Stimulated activated CD8-positive, alpha-beta memory T cell treated with anti-CD3 and anti-CD28 coated beads, Interleukin-15, amount 100 ng/mL, for 4 hours (primary cell): ENCODE measurements at places on chromosomes 5 and 9.

- no peak for DNase-seq
Measured at GRCh38 chr5:96474073-96474472, 41.0 kb upstream of the PCSK1 start.

DNA sequence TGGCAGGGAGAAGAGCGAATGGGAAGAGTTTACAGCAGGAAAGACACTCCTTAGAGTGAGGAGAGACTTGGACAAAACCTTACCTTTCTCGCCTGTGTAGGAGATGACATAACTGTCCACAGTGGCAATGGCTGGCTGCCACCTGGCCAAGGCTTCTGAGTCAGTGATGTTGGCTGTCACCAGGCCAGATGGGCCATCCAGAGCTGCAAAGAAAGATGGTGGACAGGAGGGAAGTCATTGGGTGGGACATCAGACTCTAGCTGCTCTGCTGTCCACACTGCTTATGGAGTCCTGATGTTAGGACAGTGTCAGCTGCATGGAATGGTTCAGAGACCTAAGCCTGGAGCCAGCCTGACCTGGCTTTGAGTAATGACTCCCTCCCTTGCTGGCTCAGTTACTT lies 79.8 kb downstream of the TNC start:
- DNase-seq = no peak

DNA sequence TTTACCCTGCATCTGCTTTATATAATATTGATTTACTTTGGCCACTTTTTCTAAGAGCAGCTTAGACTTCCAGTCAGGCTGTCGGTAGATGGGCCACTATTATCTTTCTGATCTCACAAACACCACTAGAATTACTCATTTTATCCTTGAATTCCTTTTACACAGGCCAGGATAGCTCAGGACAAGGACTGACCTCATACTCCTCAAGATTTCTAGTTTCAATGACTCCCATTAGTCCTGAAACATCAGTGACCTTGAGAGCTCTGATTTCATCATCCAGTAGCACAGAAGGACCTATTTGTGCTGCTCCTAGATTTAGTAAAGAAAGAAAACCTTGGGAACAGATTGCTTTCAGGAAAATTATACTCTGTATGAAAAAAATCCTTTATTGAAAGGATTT lies 727.9 kb upstream of the PTPRD start:
- no peak for DNase-seq

DNA sequence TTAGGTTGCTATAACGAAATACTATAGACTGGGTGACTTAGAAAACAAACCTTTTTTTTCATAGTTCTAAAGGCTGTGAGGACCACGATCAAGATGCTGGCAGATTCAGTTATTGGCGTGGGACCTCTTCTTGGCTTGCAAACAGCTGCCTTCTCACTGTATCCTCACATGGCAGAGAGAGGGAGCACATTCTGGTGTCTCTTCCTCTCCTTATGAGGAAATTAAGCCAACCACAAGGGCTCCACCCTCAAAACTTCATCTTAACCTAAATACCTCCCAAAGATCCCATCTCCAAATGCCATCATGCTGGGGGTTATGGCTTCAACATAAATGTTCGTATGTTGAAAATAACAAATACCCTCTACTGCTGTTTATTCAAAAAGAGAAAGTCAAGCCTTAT lies 197.1 kb downstream of the CEMIP2 start:
- no peak for DNase-seq

- no peak for DNase-seq
Measured at GRCh38 chr5:127513408-127513970, 4.0 kb upstream of the PRRC1 start.

GRCh38 chr9:79287708-79288290 lies 284.0 kb upstream of the TLE4 start:
- no peak for DNase-seq

- no peak for DNase-seq
Measured at GRCh38 chr5:157100140-157100679, 8.6 kb downstream of the HAVCR2 start.

- DNase-seq = no peak
Measured at GRCh38 chr5:67311208-67311607, 114.6 kb upstream of the CD180 start.

DNA sequence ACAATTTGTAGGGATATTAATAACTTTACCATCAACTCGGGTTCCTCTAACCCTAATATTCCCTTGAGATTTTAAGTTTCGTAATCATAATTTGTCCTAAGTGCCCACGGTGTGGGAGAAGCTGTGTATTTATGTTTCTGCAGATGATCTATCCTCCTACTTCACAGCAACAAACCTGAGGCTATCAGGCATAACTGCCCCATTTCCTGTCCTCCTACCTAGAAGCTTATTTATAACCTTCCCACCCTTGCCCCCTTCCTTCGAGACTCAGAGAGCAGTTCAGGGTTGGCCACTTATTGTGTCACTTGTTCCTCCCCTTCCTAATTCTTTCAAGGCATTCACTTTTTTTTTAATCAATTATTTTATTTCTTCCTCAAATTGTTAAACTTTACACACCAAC lies 29.6 kb upstream of the LCP2 start:
- DNase-seq = no peak

GRCh38 chr5:56633950-56634349 lies 181.4 kb upstream of the MAP3K1 start:
- no peak for DNase-seq

DNA sequence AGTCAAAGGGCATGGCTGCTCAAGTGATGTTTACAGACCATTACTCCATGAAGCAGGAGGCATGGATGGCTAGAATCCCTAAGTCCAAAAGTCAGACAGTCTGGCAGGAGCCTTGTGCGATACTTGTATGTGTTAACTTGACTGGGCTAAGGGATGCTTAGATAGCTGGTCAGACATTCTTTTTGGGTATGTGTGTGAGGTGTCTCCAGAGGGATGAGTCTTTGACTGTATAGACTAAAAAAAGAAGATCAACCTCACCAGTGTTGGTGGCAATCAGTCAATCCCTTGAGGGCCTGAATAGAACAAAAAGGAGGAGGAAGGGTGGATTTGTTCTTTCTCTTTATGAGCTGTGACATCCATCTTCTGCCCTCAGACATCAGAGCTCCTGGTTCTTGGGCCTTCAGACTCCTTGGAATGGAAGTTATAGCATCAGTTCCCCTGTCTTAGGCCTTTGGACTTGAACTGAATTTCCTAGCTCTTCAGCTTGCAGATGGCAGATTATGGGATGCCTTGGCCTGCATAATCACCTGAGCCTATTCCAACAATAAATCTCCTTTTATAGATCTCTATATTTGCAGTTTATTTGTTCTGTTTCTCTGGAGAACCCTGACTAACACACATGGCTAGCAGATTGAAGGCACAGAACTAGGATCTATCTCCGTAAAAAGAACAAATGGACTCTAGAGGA lies 9.7 kb upstream of the HSPB3 start:
- no peak for DNase-seq

GRCh38 chr5:137856201-137856600 lies 11.5 kb upstream of the MYOT start:
- no peak for DNase-seq

- DNase-seq = peak; percentile 66
Measured at GRCh38 chr9:131755541-131756198, 15.8 kb upstream of the RAPGEF1 start.

GRCh38 chr9:87212605-87213021 lies 265.3 kb upstream of the GAS1 start:
- no peak for DNase-seq

DNA sequence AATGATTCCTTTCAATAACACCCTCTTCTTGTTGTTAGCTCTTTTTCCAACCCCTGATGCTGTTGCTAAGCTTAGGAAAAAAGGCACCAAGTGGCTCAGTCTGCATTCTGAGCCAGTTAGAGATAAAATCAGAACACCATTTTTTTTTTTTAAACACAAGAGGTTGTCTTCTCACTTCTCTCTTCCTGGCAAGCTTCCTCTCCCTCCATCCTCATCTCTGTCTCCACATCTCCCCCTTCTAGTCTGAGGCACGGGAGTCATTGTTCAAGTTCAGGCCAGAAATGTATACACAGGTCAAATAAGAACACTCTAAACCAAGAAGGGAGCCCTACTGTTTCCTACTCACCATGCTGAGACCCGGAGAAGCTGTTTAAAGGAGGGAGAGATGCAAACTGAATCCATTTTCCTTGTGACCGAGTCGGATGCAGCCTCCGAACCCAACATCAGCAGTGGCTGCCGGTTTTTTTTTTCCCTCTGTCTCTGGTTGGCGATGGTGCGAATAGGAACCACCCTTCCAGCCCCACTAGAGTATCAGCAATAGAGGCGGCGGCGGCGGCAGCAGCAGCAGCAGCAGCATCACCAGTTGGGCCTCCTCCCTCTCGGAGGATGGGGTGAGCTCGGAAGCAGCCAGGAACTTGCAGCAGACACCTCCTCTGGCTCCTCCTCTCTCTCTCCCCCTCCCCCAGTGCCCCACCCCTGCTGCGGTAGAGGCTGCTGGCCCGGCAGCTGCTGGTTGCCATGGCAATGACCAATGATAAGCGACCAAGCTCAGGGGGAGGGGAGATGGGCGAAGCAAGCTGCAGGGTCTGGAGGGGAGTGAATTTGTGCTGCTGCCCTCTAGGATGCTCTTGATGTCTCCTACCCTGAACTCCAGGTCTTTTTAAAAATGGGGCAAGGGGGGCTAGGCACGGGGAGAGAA lies at the start of gene JAKMIP2:
JAKMIP2 (minus strand) TSS at position 619 of the 919 bp plus-strand sequence. CDS start 110,922 bp downstream, outside the sequence.
- peak; percentile 58 for DNase-seq

GRCh38 chr9:97938081-97938644 lies at the start of gene HEMGN:
Gene HEMGN (minus strand): TSS chr9:97938172. CDS start chr9:97938136, 36 bp downstream.
- no peak for DNase-seq

DNA sequence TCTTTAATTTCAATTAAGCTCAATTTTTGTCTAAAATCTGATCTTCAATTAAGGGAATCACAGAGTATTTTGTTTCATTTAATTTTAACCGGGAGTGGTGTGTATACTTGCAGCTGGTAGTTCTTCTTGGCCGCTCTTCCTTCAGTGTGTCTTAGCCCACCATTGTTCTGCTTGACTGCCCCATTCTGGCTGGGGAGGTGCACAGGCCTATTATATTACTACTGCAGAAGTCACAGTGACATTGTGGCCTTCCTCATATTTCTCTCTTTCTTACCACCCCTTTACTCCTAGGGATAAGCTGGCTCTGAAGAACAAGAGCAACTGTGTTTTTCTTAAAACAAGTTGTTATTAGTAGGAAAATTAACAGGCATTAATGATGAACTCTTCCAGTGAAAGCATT lies 123.7 kb downstream of the ATG10 start:
- DNase-seq = no peak

DNA sequence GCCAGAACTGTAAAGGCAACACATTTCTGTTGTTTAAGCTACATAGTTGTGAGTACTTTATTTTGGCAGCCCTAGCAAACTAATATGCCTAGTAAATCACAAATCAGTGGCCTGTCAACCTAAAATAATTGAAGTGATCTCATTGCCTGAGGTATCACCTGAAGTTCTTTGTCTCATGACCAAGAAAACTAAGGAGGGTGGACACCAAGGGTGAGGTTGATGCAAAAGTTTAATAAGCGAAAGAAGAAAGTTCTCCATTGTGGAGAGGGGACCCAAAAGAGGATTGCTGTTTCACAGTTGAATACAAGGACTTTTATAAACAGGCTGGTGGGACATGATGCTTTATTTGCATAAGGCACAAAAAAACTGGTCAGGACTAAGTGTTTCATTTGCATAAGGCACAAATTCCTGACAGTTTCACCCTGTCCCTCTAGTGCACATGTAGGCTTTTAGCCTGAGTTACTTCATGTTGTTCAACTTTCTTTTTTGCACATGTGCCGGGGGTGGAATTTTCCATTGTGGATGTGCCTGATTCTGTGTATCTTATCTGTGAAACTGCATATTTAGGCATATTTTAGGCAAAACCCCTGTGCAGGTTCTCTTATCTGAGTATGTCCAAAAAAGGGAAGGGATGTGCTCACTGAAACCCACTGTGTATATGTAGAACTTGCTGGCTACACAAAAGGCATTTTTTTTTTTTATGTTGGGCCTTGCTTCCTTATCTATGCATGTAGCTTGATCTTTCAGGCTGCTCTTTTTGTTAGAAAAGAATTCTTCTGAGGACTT lies 108.6 kb upstream of the RAI14 start:
- no peak for DNase-seq

- DNase-seq = no peak
Measured at GRCh38 chr9:115196919-115197318, 79.0 kb upstream of the TNC start.

- DNase-seq = no peak
Measured at GRCh38 chr5:10673017-10673389, 88.0 kb downstream of the DAP start.

DNA sequence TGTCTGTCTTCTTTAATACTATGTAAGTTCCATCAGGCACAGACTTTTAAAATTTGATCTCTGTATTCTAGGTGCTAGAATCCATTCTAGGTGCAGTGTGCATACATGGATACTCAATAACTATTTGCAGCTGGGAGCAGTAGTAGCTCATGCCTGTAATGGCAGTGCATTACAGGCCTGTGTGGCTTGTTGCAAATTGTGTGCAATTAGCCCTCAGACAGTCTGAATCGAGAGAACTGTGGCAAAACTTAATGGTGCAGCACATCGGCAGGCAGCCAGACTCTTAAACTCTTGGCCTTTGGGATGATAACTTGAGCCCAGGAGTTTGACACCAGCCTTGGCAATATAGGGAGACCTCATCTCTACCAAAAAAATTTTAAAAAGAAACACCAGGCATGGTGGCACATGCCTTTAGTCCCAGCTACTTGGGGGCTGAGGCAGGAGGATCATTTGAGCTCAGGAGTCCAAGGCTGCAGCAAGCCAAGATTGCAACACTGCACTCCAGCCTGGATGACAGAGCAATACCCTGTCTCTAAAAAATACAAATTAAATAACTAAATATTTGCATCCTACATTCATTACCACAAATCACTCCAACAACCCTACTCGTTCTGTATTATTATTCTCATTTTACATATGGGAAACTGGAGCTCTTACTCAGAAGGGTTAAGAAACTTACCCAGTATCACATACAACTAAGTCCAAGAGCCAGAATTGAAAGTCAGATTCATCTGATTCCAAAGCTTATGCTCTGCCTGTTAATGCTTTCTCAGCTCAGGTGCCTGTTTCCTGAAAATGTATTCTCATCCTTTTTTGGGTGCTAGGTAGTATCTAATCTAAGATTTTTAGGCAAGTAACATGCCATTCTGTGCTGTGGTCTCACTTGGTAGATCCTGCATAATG lies 30.1 kb downstream of the PRKACG start:
- DNase-seq = no peak

DNA sequence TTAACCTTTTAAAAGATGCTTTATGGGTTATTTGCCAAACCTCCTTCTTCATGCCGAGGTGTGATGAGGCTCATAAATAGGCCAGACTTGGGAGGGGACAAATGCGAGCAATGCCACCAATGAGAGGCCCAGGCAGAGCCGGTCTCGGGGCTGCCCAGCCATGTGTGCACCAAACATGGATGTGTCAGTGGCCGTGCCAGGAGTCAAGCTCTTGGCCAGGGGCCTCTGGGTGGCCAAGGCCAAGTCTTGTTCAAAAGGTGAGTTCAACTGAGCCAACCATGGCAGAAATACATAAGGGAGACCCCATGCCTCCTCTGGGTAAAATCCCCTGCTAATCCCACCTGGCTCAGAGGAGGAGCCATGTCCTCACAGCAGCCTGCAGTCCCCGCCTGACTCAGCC lies 10.9 kb upstream of the LCN15 start:
- no peak for DNase-seq

- DNase-seq = peak; percentile 51
Measured at GRCh38 chr5:88680253-88681132, 202.5 kb downstream of the MEF2C start.
